ENCODE measurements at places on chromosomes 6 and 20.

GRCh38 chr6:90045535-90045934, 151.3 kb downstream of the GJA10 start:
- DNase-seq, result no peak

- DNase-seq, result no peak
Measured at GRCh38 chr6:45714006-45714730, 301.5 kb downstream of the CLIC5 start.

- DNase-seq, result no peak
Measured at GRCh38 chr6:93496548-93496947, 77.2 kb upstream of the EPHA7 start.

GRCh38 chr6:48194596-48195295, 83.7 kb upstream of the PTCHD4 start:
- DNase-seq, result no peak

DNA sequence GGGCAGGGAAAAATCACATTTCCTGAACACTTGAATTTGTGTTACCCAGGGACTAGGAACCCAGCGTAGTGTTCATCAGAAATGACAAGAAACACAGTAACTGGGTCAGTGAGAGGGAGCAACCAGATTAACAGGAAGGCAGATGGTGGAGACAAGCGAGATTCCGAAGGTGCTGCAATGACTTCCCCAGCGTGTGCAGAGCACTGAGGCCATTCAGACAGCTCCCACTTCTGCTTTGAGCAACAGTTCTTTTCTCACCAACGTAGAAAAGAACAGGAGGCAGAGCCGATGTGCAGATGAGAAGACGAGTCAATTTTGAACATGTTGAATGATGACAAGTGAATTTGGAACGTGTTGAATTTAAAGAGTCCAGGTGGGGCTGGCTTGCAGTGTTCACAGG, 63.1 kb upstream of the IFNGR1 start:
- no peak for DNase-seq

Measured in stimulated activated CD8-positive, alpha-beta memory T cell treated with anti-CD3 and anti-CD28 coated beads, Interleukin-7, amount 100 ng/mL, for 48 hours (primary cell).